Left kidney (tissue), 8 donors: ENCODE measurements at places on chromosomes 12 and 14.
A peak's percentile ranks its signal among the peaks of the same experiment; 100 is the strongest.

DNA sequence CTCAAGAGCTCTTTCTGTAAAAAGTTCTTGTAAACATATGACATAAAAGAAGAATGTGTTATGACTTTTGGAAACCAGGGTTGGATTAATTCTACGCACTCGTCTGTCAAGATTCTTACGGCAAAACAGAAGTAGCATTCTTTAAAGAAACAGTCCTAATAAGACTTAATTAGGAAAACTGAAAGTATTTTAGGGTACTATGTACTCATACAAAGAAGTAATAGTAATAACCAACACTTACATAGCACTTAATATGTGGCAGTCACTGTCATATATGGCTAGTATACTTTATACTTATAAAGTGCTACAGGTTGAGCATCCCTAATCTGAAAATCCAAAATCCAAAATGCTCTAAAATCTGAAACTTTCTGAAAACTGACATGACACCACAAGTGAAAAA is 72.9 kb upstream of the ST8SIA1 start:
- no peak for DNase-seq

- DNase-seq: no peak
Measured at GRCh38 chr12:51907083-51907855, at the start of gene ACVRL1. ACVRL1 (plus strand) TSS chr12:51907504; CDS start chr12:51912475, 4,971 bp downstream.

GRCh38 chr12:113247123-113248050 is 26.1 kb downstream of the TPCN1 start:
- DNase-seq: no peak

DNA sequence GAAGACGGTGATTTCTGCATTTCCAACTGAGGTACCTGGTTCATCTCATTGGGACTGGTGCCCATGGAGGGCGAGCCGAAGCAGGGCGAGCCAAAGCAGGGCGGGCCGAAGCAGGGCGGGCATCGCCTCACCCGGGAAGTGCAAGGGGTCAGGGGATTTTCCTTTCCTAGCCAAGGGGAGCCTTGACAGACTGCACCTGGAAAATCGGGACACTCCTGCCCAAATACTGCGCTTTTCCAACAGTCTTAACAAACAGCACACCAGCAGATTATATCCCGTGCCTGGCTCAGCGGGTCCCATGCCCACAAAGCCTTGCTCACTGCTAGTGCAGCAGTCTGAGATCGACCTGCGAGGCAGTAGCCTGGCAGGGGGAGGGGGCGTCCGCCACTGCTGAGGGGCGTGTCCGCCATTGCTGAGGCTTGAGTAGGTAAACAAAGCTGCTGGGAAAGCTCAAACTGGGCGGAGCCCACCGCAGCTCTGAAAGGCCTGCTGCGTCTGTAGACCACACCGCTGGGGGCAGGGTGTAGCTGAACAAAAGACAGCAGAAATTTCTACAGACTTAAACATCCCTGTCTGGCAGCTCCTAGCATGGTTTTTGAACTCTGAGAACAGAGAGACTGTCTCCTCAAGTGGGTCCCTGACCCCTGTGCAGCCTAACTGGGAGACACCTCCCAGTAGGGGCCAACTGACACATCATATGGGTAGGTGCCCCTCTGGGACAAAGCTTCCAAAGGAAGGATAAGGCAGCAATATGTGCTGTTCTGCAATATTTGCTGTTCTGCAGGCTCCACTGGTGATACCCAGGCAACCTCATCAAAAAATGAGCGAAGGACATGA is 77.2 kb downstream of the BAZ1A start:
- no peak for DNase-seq

GRCh38 chr14:103126088-103126872 is 3.0 kb downstream of the TNFAIP2 start:
- DNase-seq: no peak

GRCh38 chr12:105214670-105215375 is 21.2 kb downstream of the APPL2 start:
- DNase-seq: no peak

GRCh38 chr12:64256166-64256800 is 34.2 kb upstream of the KICS2 start:
- DNase-seq: peak; percentile 67

GRCh38 chr14:103885509-103885932 is 38.1 kb upstream of the PPP1R13B start:
- DNase-seq: no peak

DNA sequence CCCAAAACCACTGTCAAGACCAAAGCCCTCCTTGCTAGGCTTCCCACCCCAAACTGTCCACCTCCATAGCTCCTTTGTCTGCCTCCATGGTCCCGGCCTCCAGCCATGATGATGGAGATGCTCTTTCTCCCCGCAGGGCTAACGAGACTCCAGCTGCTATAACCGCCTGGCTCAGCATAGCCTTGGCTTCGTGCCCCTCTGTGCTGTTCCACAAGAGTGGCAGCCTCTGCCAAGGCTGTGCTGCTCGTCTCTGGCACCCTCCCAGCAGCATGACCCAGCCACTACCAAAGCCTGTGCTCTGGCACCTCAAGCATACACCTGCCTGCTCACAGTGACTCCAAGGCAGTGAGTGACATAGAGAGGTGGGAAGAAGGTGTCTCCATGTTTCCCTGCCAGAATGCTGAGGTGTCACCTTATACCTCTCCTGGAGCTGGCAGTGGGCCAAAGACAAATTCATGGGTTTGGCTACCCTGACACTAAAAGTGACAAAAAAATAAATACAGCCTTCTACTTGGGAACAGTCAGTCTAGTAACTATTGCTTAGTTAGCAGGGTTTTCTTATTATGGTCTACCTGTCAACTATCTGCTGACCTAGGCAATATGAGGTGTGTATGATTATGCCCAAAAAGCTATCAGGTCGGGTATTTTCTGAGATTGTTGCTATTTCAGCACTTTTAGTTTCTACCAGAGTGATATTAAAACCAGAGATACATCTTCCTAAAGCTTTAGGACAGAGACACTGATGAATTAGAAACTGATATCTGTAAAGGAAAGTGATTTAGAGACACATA is 16.1 kb upstream of the KRT73 start:
- no peak for DNase-seq

GRCh38 chr12:121240062-121240420 is 30.1 kb downstream of the P2RX4 start:
- no peak for DNase-seq

DNA sequence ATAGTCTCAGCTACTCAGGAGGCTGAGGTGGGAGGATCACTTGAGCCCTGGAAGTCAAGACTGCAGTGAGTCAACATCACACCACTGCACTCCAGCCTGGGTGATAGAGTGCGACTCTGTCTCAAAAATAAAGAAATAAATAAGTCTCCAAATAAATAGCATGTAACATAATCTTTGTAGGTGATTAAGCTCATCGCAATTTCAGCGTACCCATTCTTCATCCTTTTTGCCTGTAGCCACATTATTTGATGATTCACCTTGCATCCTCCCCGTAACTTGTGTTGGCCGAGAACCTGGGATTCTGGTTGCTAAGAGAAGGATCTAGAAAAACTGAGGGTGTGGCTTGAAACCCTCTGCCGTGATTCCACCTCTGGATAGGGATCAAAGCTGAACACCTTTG is 115.1 kb downstream of the GALC start:
- DNase-seq: no peak

DNA sequence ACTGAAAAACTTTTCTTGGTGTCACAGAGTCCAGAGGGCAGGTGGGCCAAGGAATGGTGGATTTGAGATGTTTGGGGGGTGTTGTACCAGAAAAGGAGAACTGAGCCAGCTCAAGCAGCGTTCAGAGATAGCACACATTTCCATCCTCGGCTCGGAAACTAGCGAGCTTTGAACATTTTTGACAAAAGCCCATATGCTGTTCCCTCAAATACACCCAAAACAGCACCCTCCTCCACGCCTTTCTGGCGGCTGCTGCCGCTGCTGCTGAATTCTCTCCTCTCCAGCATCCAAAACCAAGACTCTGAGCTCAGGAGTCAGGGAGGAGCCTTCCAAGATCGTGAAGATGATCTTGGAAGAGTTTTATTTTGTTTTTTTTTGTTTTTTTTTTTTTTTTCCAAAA is 961 bp downstream of the SRRM4 start:
- DNase-seq: no peak
